Stimulated activated CD8-positive, alpha-beta memory T cell treated with anti-CD3 and anti-CD28 coated beads, Interleukin-4, amount 100 ng/mL, for 4 hours (primary cell): ENCODE measurements at places on chromosomes 4 and X.

GRCh38 chr4:72376901-72377300, 192.1 kb downstream of the ADAMTS3 start:
- DNase-seq: no peak

DNA sequence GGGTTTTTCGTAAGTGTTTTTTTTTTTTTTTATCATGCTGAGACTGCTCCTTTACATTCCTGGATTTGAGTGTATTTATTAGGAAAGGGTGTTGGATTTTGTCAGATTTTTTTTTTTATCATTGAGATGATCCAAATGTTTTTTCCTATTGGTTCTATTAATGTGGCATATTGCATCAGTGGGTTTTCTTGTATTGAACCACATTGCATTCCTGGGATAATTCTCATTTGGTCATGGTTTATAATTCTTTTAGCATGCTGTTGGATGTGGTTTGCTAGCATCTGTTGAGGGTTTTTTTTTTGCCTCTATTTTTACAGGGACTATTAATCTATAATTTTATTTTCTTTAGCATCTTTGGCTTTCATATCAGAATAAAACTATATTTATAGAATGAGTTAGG, 28.8 kb downstream of the COL4A5 start:
- DNase-seq: no peak

DNA sequence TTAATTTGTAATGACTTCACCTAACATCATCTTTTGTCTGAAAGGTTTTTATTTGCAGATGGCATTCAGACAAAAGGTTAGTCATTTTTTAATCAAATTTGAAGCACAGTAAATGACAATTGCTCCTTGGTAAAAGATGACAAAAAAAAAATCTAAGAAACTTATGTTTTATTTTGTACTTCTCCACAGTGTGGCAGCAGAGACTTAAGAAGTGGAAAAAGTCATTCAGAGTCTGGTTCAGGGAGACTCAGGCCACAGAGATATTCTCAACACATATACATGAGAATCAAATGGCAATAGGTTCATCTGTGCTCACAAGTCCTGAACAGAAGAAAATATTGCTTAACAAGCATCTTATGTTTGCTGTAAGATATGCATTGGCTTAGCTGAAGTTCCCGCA, 436.2 kb downstream of the KCNIP4 start:
- no peak for DNase-seq

- no peak for DNase-seq
Observed at GRCh38 chr4:157886645-157887044, 286.2 kb downstream of the GASK1B start.

GRCh38 chr4:183960962-183961541, 55.9 kb downstream of the STOX2 start:
- DNase-seq: no peak

DNA sequence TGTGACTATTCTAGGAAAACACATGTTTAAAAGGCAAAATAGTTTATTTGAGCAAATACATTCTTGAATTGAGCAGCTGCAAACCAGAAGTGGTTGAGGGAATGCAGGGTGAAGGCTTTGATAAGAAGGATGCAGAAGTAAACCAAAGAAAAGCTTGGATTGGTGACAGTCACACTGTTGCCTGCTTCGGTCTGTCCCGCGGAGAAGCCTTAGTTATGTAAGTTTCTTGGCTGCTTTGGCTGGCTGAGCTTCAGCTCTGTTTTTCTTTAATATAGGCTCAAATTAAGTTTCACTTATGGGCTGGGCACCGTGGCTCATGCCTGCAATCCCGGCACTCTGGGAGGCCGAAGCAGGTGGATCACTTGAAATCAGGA, 67.6 kb downstream of the FAM53A start:
- no peak for DNase-seq

DNA sequence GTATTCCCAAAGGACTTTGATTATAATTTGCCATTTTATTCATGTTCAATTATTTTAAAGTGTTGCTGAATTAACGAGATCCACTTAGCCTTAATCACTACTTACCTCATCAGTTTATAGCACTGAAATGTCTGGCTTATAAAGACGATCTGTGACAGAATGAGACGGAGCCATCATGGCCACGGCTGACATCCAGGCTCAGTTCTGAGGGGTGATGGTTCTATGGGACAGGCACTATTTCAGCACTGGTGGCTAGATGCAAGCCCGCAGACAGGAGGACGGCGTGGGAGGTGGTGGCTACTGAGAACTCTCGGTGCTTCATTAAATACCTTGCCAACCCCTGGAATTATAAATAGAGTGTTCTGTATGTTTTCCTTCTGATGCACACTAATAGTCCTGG, 1084.2 kb upstream of the TENM3 start:
- no peak for DNase-seq
